Stimulated activated CD4-positive, alpha-beta T cell treated with anti-CD3 and anti-CD28 coated beads, Interleukin-15, amount 100 ng/mL, for 48 hours (primary cell): ENCODE measurements at places on chromosomes 5 and 9.

GRCh38 chr5:146390469-146390868 lies 51.8 kb downstream of the POU4F3 start:
- no peak for DNase-seq

- no peak for DNase-seq
Observed at GRCh38 chr5:957748-958485, 50.7 kb upstream of the NKD2 start.

- no peak for DNase-seq
Observed at GRCh38 chr5:164119806-164120447, 614.5 kb downstream of the MAT2B start.

DNA sequence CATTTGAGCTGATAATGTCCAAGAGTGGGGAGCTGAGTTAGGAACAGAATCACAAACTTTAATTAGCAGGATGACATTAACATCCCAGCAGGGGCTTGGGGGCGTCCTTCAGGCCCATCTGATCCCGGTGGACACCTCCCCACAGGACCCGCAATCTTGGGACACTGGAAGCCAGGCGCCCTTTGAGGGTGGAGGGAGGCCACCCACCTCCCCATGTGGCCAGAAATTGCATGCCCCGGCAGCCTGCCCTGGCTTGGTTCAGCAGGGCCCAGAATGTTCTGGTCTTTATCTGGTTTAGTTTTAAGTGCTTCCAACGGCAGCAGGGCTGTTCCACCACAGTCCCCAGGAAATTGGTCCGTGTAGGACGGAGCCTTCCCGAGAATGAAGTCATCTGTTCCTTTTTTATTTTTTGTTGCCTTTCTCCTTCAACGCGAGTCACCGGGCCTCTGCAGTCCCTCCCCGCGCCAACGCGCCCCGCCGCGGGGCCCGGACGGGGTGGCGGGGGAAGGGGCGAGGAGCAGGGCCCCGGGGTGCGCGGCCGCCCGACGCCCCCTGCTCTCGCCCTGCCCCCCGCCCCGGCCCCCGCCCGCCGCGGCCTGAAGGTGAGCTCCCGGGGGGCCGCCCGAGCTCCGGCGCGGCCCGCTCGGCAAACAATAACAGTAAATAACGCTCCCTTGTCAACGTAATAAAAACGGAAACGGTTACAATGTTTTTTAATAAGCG lies 207.9 kb downstream of the C9orf50 start:
- no peak for DNase-seq

DNA sequence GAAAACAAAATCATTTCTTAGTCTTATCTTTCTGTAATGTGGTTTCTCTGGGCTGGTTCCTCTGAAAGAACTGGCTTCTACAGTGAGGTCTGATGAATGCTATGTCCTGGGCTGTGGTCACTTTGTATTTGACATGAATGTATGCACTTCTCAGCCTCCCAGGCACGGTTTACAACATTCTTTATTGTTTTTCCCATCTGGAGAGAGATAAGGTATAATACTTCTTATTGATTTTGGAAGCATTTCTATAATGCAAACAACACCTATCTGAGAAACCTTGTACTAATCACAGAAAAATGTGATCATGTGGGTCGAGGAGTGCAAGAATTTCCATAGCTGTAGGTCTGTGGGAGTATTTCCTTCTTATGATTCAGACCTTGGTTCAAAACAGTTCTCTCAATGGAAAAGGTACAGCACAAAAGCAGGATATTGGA lies 46.9 kb downstream of the ACTBL2 start:
- no peak for DNase-seq

- no peak for DNase-seq
Observed at GRCh38 chr5:103519550-103519949, 43.0 kb downstream of the NUDT12 start.

DNA sequence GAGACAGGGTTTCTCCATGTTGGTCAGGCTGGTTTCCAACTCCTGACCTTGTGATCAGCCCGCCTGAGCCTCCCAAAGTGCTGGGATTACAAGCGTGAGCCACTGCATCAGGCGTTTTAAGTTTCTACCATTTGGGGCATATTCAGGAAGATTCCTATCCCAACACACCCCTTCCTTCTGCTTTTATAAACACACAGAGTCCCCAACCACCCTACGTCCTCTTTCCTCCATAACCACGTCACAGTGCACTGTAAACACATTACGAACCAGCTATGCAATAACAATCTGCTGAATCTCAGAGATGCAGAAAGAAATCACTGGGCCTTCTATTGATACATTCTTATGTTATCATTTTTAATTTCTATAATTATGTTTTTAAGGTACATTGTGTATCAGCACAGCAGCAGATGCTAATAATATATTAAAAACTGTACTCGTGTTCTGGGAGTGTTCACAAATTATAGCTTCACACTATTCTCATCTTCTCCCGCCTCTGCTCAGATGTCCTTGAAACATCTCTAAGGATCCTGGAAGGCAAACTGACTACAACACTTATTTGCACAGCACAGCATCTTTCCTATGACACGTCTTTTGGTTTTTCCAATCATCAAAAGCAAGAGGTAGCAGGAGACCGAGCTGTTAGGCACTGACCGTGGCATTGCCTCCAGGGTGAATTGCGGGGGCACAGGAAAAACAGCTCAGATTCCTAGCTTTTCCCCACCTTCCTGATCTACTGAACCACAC lies 60.2 kb downstream of the KCNIP1 start:
- DNase-seq, result no peak

DNA sequence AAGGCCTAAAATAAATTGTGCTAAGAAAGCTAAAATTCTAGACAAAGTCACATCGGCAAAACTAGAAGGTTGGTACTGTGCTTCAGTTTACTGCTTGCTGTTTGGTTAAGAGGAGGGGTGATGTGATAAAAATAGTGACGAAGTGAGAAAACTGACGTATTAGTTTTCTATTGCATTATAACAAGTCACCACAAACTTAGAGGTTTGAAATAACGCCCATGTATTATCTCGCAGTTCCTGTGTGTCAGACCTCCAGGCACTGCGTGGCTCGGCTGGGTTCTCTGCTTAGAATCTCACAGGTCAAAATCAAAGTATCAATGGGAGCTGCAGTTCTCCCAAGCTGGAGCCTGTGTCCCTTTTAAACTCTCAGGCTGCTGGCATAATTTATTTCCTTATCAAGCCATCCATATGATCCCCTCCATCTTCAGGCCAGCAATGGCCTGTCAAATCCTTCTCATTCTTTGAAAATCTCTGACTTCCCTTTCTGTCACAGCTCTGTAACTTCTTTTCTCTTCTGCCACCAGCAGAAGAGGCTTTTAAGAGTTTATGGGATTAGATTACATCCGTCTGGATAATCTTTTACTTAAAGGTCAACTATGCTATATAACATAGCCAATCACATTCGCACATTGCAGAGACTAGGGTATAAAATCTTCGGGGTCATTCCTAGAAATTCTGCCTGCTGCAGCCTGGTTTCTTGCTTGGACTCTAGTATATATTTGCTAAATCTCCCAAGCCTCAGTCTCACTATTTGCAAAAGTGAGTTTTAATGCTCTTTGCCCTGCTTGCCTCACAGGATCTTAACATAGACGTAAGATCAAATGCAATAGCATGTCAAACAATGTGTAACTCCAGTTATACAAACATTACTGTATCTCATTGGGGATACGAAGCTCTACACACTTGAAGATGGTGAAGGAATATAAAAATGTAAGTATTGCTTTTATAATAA lies 104.0 kb upstream of the CDKN2B start:
- no peak for DNase-seq

- DNase-seq, result no peak
Observed at GRCh38 chr9:27749838-27750237, 176.6 kb upstream of the C9orf72 start.

- DNase-seq, result no peak
Observed at GRCh38 chr5:32802764-32803163, 91.6 kb downstream of the NPR3 start.

GRCh38 chr5:125274938-125275724 lies 528.7 kb upstream of the ZNF608 start:
- no peak for DNase-seq

- DNase-seq, result no peak
Observed at GRCh38 chr9:27829621-27830020, 256.3 kb upstream of the C9orf72 start.

DNA sequence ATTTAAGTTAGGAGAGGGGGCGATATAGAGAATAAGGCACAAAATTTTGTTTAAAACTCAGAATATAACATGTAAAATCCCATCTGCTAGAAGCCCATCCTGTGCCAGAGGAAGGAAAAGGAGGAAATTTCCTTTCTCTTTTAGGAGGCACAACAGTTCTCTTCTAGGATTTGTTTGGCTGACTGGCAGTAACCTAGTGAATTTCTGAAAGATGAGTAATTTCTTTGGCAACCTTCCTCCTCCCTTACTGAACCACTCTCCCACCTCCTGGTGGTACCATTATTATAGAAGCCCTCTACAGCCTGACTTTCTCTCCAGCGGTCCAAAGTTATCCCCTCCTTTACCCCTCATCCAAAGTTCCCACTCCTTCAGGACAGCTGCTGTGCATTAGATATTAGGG lies 18.3 kb downstream of the MOCS2 start:
- DNase-seq, result no peak

DNA sequence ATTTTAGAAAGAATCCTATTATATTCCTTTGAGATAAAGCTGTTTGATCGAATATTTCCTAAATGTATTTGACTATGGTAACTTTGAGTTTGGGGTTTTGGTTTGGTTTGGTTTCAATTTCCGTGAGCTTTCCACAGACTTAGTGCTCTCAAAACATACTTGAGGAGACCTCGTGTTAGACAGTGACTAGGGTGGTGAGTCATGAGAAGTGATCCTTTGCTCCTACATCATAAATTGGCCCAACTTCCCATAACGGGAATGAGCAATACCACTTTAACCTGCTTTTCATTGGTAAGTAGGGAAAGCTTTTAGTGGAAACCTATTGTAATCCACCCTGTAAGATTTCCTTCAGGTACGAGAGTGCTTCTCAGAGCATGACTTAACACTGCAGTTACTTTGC lies 3.8 kb upstream of the RASEF start:
- DNase-seq, result no peak

DNA sequence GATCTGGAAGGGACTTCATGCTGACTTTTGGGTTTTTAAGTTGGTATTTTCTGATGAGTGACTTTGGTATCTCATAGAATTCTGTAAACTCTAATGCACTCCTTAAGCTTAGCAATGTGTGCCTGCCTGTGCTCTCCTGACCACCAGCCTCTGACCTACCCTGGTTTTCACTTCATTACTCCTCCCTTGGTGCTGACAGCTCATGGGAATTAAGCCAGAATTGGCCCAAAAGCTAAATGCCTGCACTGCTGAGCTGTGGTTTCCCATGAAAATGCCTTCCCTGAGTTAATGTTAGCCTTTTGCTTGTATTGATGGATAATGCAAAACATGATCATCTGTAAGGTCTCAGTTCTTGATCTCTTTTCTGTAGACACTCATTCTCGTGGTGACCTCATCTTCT lies 308.0 kb downstream of the DOCK8 start:
- DNase-seq, result no peak

GRCh38 chr9:114483499-114483898 lies 21.8 kb downstream of the WHRN start:
- no peak for DNase-seq

GRCh38 chr5:57986761-57987341 lies 473.0 kb downstream of the PLK2 start:
- DNase-seq, result no peak

- no peak for DNase-seq
Observed at GRCh38 chr9:70625078-70625477, 210.6 kb upstream of the KLF9 start.

GRCh38 chr5:132000677-132001453 lies 10.6 kb downstream of the ACSL6 start:
- no peak for DNase-seq

- no peak for DNase-seq
Observed at GRCh38 chr5:74877624-74878304, 11.6 kb upstream of the FAM169A start.

GRCh38 chr5:141421489-141421855 lies 621 bp downstream of the PCDHGA11 start:
- DNase-seq, result no peak

DNA sequence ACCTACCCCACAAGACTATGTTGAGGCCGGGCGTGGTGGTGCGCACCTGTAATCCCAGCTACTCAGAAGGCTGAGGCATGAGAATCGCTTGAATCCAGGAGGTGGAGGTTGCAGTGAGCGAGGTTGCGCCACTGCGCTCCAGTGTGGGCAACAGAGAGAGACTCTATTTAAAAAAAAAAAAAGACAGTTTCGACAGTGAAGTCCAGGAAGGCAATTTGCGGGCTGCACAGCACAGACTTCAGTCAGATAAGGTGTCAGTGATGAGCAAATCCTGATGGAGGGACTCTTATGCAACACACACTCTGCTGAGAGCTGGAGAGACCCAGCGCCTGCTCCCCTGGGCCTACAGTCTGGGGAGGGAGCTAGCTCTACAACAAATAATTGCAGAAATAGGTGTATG lies 14.2 kb downstream of the CCNJL start:
- no peak for DNase-seq

DNA sequence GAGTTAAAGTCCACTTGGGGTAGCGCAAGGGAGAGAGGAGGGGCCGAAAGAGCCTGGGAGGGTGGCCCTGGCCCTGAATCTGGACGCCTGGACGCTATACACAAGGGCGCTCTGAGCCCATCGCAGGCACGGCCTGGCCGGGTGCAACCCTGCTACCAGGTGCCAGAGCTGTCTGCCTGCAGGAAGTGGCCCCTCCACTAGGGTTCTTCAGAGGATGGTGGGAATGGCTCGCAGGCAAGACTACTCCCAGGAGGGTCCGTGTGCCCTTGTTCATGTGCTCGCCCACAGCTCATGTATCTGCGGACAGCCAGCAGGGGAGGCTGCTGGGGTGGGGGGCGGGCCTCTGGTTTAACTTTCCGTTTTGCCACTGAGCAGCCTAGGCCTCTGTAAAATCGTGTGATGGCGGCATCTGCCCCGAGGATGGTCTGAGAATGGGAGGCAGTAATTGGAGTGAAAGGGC lies 1.4 kb upstream of the NKD2 start:
- no peak for DNase-seq

GRCh38 chr9:82972446-82972845 lies 90.5 kb downstream of the RASEF start:
- no peak for DNase-seq
